ENCODE measurements at places on chromosomes 3 and 15.

GRCh38 chr15:85443046-85443445 lies 62.6 kb downstream of the AKAP13 start:
- no peak for DNase-seq

DNA sequence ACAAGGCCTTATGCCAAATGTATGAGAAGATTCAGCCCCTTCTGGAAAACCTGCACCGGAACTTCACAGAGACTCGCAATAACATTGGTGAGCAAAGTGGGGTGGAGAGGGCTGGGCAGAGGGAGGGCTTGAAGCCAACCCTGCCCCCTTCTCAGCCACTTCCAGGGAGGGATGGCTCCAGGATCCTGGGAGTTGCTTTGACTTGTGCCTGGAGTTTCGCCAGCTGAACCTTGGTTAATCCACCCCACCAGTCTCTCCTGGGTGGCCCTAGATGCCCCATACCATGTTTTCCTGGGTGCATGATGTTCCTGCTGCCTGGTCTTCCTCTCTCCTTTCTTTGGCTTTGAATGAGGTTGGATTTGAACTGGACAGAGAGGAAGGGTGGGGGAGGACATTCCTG lies 10.8 kb downstream of the TBC1D21 start:
- no peak for DNase-seq

DNA sequence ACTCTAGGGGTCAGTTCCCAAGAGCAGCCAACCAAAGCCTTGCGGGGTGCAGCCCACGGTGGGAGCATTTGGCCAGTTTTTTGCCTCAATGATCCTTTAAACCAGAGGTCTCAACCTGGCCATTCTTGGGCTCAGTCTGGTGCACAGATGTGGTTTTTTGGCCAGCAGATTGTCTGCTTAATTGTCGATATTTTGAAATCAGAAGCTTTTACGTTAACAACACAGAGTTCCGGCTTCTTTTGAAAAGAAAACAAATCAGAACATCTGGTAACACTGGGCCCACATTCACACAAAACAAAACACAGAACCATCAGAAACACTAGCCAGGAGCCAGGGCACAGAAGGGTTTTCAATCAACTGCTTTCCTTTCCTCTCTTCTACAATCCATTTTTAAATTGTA lies 127.7 kb downstream of the XXYLT1 start:
- DNase-seq = no peak

DNA sequence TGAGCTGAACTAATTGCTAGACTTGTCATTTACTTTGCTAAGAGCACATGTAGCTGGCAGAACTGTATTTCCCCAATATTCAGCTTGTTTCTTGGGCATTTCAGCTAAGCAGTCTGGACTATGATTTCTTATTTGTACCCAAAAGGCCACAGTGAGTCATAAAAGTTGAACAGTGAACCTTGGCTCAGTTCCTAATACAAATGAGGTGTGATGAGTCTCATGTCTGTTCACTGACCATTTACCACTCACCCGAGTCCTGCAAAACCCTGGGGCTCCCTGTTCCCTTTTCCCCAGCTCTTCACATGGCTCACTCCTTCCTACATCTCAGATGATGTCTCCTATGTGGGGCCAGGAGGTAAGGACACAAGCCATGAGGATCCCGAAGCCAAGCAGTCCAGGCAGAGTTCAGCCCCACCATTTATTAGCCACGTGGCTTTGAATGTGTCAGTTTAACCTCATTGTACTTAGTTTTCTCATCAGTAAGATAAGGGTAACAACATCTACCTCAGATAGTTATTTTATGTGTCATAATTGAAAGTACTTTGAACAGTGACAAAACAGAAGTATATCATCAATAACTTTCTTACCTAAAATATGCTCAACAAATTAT lies 239.3 kb downstream of the IL5RA start:
- DNase-seq = peak; percentile 87

DNA sequence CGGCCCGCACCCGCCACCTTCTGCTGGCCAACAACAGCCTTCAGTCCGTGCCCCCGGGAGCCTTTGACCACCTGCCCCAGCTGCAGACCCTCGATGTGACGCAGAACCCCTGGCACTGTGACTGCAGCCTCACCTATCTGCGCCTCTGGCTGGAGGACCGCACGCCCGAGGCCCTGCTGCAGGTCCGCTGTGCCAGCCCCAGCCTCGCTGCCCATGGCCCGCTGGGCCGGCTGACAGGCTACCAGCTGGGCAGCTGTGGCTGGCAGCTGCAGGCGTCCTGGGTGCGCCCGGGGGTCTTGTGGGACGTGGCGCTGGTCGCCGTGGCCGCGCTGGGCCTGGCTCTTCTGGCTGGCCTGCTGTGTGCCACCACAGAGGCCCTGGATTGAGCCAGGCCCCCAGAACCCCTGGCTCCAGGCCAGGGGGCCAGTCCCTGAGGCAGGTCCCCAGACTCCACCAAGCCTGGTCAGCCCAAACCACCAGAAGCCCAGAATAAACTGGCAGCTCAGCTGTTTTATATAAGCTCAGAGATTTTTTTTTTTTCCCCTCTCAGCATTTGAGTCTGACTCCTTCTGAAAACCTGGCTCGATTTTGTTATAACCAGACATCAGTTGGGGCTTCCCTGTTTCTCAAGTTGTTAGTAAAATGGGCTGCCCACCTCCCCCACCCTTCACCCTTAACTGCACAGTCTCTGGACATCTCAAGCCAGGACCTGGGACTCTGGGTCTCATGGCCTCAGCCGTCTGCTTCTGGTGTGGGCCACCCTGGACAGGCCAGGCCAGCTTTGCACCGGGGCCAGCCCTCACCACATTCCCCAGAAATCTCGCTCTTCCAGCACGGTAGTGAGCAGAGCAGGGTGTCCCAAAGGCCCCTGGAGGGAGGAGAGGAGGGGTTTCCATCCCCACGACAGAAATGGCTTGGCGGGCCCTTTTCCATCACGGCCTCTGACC lies 1.6 kb downstream of the GP9 start:
- no peak for DNase-seq

DNA sequence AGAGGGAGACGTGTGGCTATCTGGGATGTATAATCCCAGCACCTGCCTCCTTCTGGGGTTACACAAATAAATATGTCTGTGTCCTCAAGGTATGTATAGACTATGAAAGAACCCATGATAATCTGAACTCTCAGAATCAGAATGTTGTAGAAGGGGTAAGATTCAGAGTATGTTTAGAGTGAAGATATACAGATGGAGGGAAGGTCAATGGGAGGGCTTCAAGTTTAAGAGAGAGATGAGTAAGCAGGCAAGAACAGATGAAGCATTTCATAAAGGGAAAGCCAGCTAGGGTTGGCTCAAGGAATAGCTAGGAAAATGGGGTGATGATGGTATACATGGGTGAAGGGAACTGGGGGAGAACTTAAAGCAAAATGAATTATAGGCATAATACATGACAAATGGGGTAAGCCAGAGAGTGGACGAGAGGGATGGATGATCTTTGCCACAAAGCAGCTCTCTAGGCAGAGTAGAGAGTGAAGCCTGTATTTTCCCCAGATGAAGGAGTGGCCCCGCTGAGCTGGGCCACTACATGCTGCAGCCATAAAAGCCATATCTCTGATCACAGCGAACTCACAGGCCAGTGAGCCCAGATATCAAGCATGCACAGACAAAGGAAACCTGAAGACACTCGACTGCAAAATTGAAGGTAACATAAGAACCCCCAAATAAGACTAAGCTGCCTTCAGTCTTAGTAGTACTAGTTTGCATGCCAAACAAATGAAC lies 15.9 kb upstream of the ZBTB38 start:
- no peak for DNase-seq

GRCh38 chr3:40971191-40972168 lies 227.8 kb upstream of the CTNNB1 start:
- peak; percentile 74 for DNase-seq

DNA sequence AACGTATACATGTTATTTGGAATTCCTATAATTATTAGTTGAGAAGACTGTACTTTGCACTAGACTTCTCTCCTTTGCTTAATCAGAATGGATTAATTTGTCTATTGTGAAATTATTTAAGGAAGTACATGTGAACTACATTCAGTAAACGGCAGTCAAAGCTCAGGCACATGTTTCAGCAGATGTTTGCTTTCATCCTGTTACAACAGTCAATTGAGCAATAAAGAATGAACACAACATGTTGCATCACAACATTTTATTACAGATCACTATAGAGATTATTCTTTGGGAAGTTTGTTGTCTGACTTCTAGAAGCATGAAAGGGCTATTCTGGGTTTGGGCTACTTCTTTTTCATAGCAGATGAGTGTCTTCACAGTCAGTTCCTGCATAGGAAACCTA lies 39.2 kb downstream of the RAB27A start:
- peak; percentile 82 for DNase-seq

Measured in large intestine (tissue), 12 donors.